Amygdala (tissue), 56 donors: ENCODE measurements at places on chromosomes 5 and 9.

DNA sequence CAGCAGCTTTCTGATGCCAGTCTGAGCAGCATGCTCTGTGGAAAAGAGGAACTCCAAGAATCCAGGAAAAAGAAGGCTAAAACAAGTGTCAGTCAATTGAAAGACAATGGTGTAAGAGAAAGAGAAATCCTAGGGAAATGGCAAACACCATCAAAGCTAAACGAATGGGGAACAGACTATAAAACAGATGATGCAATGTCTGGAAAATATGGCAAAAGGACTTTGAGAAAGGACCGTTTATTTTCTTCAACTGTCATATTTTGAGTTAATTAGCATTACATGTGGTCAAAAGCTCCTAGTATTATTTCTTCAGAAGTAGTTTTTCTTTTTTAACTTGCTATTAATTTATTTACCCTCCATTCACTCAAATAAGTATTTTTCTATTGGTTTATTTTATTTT lies 465.2 kb downstream of the LRRC70 start:
- no peak for DNase-seq

GRCh38 chr5:109225716-109226625 lies 183.8 kb downstream of the PJA2 start:
- DNase-seq: no peak

GRCh38 chr9:125153712-125154367 lies 10.5 kb upstream of the SCAI start:
- DNase-seq: no peak

DNA sequence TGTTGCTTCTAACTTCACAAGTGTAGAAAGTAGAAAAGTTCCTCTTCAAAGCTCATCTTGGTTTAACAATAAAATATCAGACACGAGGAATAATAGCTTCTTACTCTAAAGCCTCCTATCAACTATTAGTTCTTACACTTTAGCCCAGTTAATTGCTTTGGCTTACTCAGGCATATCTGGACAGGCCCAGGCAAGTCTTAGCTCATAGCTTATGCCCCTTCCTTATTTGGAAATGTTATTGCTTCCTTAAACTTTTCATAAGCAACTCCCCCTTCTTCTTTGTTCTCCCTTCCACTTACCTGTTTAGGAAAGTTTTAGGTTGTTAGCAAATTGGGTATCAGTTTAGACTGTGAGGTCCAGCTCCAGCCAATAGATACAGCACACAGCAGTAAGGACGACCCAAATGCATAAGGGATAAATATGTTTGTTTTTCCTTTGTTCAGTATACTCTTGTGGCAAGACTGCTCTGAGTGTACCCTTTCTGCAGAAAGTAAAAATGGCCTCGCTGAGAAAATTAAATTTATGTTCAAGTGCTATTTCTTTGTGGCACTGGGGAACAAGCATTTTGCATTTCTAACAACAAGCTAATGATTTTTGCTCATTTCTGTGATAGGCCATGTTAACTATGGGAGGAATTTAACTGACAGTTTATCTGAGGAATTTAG lies 162.1 kb downstream of the SMC2 start:
- no peak for DNase-seq

- no peak for DNase-seq
Observed at GRCh38 chr5:38600329-38601045, 44.0 kb upstream of the LIFR start.

DNA sequence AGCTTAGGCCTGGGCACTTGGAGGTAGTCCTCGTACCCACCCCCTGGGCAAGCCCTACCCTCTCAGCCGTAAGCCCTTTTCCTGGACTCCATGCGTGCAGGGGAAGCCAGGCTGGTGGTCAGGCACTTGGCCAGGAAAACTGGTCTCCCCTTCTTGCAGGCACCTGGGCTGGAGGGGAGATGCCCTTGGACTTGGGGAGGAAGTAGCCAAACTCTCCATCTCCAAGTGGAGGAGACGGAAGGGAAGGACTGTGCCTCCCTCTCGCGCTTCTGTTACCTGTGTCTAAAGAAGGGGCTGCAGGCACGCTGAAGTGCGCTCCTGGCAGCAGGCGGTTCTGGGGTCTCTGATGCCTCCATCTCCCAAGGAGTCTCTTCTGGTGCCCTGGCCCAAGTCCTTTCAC lies 283.9 kb downstream of the PBX3 start:
- no peak for DNase-seq

DNA sequence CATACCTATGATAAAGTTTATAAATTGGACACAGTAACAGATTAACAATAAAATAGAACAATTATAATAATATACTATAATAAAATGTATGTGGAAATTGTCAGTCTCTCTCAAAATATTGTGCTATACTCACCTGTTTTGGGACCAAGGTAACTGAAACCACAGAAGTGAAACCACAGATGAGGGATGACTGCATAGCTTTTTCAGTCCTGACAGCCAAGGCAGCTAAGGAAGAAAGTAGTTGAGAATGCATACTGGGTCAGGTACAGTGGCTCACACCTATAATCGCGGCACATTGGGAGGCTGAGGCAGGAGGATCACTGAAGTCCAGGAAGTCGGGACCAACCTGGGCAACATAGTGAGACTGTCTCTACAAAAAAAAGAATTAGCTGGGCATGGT lies 8.9 kb downstream of the SRP19 start:
- no peak for DNase-seq

DNA sequence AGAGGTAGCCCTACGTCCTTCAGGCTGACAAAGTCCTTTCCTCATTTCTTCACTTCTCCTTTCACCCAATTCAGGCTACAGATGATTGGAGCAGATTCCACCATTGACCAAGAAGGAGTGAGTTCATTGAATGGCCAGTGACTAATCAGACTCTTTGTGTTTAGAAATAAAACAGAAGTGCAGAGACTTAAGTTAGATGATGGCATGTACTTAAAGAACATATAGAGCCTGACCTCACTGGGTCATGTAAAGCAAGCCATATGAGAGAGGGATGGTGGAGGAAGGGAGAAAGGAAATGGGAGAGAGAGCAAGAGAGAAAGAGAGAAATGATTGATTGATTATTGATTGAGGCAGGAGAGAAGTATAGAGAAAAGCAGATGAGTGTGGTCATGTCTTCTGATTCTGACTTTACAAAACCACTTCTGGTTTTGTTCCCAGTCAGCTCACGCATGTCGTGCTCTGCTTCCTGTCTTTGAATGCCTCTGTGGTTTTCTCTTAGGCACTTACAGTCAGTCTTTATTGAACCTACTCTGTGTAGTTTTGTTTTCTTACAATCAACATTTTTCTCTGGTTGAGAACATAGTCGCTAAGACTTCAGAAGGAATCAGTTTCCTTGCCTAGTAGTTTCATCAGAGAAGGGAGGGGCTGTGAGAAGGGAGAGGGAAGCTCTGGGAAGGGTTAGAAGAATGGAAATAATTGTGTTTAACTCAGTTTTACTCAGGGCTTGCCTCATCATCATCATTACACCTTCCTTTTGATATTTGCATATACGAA lies 149.2 kb upstream of the KLF9 start:
- DNase-seq: no peak

DNA sequence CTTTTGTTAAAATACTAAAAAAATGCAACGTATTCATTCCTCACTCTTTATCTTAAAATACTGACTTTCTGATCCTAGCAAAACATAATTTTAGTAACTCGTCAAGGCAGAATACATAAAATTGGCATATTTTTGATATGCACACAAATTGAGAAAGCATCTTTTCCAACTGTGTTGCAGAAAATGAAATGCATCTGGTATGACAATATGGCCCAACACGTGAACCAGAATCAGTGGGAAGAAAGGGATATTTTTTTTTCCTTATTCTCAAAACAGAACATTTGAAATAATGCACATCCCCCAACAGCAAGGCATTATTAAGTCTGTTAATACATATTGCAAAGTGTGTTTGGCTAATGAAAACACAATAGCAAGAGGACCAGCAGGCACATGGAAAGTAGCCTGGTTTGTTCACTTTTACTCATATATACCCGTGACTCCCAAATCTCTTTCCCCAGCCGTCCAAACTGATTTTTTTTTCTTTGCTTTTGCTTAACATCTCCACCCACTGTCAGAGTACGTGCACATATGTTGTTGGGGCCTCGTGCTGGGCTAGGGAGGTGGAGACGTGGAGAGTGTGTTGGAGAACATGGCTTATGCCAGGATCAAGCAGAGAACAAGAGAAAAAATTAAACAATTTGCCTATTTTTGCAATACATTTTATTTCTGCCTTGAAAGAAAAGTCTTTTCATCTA lies 4.3 kb downstream of the MCTP1 start:
- DNase-seq: no peak

DNA sequence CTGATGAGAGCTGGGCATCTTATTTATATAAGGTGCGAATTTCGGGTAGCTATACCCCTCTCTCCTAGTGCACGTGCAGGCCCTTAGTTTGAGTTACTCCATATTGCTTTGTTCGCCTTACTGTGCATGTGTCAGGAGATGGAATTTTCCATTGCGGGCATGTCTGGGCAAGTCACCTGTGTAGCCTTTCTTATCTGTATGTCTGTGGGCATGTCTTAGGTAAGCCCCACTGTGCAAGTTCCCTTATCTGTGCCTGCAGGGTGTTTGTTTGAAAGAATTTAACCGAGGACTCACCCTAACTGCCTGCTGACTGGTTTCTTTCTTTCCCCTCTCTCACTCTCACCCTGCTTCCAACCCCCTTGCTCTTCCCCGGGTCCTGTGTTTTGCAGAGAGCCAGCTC lies 140.7 kb upstream of the RANBP3L start:
- no peak for DNase-seq

GRCh38 chr9:19085295-19085694 lies 17.4 kb downstream of the HAUS6 start:
- no peak for DNase-seq

- no peak for DNase-seq
Observed at GRCh38 chr5:2254406-2254805, 371.7 kb upstream of the IRX4 start.

DNA sequence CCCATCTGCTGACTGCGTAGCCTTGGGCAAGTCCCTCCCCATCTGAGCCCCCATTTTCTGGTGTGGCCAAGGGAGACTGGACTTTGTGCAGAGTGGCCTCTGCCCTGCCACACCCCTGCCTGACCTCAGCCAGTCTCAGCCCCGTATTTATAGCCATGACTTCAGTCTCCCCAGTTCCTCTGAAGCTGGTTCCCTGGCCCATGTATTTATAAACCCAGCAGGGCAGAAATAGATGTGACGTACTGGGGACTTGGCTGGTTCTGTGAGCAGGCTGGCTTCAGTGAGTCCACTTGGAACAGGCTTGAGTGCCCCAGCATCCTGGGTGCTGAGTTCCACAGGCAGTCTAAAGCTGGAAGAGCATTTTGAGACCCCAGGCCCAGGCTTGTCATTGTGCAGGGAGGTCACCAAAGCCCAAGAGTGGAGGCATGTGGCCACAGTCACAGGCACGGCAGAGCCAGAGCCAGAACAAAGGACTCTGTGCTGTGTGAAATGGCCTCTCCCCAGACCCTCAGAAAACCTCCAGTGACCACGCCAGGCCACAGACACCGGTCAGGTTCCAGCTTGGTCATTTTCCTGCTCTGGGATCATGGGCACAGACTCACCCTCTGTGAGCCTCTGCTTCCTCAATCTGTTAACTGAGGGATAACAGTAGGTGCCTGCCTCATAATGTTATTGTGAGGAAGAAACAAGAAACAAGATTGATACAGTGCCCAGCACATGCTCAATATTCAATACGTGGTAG lies 30.4 kb upstream of the SYNPO start:
- DNase-seq: no peak

GRCh38 chr9:19288081-19288480 lies 57.6 kb downstream of the DENND4C start:
- no peak for DNase-seq

DNA sequence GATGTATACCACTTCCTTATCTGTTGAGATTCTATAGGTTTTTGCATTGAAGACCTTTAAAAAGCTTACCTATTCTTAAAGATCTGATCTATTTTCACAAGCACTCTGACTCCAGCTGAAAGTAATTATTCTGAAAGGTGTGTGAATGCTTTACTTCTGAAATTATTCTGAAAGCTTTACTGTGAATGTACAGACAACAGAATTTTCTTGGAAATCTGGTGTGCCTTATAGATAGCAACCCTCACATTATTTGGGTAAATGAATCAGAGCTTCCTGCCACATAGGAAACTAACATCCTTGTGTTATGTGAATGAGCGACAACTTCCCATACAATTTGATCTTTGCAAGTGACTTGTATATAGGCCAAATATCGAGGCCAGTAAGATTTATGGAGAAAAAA lies 6.5 kb downstream of the CDO1 start:
- no peak for DNase-seq

GRCh38 chr5:82749461-82749820 lies 327.8 kb downstream of the TMEM167A start:
- DNase-seq: peak; percentile 22
